NCI-H2227 treated with DMSO at 0.1 percent for 48 hours (cell line): ENCODE measurements at places on chromosomes 4 and X.

DNA sequence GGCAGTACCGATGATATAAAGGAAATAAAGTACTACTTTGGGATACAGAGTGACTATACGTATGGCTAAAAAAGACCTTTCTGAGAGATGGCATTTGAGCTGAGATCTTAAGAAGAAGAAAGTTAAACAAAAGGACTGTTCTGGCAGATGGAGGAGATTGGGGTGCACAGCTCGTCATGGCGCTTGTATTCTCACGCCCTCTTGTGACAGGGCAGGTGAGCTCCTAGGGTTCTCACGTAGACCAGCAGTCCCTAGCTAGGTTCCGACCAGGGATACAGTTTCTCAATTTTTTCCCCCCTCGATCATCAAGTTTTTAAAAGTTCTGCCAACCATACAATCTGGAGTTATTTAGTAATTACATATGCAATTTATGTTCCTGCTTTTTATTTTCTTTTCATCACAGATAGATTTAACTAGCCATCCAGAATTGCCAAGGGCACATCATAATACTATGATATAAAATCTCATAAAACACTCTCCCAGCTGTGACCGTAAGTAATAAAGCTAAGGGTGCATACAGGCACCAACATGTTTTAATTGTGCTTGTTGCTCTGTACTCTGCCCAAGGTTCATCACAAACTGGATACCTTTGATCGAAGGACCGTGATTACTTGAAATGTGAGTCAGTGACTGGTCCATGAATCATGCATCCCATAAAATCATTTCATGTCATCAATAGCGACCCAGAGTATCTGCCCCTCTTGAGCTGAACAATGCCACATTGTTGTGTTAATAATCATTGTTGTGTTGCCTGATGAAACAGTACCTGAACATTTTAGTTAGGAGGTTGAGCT is 69.4 kb upstream of the ZNF518B start:
- no peak for DNase-seq

GRCh38 chr4:163736876-163737275 is 242.4 kb downstream of the TMA16 start:
- DNase-seq: no peak

GRCh38 chr4:89486042-89486441 is 178.4 kb upstream of the GPRIN3 start:
- DNase-seq: peak; percentile 13

DNA sequence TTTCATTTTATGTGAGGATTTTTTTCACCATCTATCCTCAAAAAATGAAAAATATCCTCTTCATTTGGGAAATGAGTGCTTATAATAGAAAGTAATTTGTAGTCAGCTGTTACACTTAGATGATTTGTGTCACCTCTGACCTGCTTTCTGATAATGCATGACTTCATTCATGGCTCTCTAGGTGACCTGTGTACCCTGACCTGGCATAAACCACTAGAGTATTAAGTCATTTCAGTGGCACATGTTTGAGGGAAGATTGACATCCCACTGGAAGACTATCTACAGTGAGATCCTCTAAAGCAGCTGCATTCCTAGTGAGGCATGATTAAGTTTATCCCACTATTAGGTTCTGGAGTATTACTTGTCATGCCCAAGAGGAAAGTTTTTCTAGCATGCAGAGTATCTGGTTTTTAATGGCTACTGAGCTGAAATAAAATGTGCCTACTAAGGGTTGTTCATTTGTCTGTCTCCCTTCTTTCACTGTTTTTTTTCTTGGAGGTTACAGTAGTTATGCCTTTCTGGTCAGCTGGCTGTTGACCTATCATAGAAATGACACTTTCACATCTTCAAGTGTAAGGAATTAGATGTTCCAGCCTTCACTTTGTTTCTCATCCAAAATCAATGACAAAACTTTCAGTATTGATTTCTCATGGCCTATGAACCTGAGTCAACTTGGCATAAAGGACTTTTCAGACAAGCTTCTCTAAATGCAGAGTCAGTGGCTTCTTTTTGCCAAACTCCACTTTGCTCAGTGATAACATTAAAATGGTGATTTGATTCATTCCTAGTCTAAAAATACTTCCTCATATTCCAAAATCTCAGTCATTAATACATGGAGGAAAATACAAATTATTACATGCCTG is 33.1 kb downstream of the TET2 start:
- DNase-seq: no peak

- no peak for DNase-seq
These were observed 9.8 kb downstream of the DGKQ start for GRCh38 chr4:963276-964225.

GRCh38 chr4:91620952-91621351 is 682.8 kb upstream of the GRID2 start:
- no peak for DNase-seq

DNA sequence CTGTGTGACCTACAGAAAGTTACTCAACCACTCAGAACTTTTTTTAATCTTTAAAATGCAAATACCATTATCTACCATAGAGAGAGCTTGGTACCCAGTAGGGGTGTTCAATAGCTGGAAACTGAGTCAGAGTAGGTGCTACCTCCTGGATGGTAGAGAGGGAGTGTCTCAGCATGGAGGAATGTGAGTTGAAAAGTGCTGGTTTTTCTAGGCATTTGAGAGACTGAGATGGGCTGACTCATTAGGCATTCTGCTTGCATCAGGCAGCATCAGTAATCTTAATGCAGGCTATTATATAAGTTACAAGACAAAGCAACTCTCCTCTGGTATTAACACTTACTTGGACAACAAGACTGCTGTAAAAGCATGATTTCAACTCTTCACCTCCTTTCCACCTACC is 70.9 kb upstream of the ARHGEF9 start:
- DNase-seq: no peak

DNA sequence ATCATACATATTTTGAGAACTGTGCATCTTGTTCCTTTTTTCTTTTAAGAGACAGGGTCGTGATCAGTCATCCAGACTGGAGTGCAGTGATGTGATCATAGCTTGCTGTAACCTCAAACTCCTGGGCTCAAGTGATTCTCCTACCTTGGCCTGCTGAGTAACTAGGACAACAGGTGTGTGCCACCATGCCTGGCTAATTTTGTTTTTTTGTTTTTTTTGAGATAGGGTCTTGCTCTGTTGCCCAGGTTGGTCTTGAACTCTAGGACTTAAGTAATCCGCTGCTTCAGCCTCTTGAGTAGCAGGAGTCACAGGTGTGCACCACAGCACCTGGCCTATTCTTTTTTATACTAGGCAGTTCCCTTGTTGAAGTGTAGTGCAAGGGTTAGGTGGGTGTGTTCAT is 24.6 kb downstream of the KDM6A start:
- DNase-seq: no peak

GRCh38 chr4:66911880-66912279 is 633.4 kb downstream of the CENPC start:
- DNase-seq: no peak

GRCh38 chr4:82561786-82562563 is at the start of gene TMEM150C:
Gene TMEM150C, minus strand, starts transcription at chr4:82561988. Its CDS starts 57,331 bp downstream, at chr4:82504657.
- DNase-seq: peak; percentile 28

- DNase-seq: no peak
These were observed 173.0 kb upstream of the CASK start for GRCh38 chrX:42096265-42096920.

DNA sequence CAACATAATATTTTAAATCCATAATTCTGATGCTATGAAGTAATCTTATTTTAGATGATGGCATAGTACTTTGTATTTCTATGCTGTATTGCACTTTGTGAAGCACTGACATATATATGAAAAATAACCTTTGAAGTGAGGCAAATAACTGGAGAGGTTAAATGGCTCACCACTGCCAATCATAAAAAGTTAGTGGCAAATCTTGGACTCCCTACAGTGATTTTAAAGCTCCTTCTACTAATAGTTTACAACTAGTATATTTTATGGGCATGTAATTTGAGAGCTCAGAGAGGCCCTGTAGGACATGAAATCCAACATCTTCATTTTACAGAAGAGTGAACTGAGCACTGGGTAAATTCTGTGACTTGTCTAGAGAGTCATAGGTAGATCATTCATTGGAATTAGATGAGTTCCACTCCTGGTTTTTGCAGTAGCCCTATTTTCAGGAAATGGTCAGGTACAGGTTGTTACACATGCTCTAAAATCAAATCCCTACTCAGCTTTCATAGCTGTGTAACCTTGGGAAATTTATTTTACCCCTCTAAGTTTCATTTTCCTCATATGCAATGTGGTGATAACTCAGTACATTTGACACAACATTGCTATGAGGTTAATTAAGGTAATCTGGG is 804 bp upstream of the GC start:
- DNase-seq: no peak

- DNase-seq: no peak
These were observed 47.9 kb downstream of the LEF1 start for GRCh38 chr4:108120789-108121188.

DNA sequence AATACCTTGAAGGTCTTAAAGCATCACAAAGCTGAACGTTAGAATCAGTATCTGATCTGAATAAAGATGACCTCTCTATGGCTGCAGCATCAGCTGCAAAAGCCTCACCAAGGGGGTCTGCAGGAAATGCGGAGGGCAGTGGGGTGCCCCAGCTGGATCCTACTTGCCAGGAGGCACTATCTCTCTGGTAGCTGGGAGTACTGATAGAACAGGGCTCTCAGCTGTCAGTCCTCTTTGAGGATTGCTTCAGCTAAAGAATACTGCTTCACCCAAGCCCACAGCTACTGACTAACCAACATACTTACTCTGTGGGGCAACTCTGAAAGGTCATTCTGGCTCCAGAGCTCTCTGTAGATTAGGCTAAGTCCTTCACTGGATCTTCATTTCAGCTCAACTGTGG is 112.5 kb upstream of the ZFP42 start:
- DNase-seq: no peak

GRCh38 chr4:104491481-104492182 is 3.1 kb downstream of the CXXC4 start:
- peak; percentile 55 for DNase-seq

GRCh38 chr4:44984083-44984482 is 257.7 kb upstream of the GNPDA2 start:
- DNase-seq: no peak

GRCh38 chrX:12974796-12975669 is at the start of gene TMSB4X:
Gene TMSB4X, plus strand, starts transcription at chrX:12975110.
- peak; percentile 95 for DNase-seq

GRCh38 chr4:187433141-187433540 is 562.4 kb upstream of the ZFP42 start:
- DNase-seq: no peak

- peak; percentile 74 for DNase-seq
These were observed 42.2 kb downstream of the SH2D1A start for GRCh38 chrX:124388562-124388961.

DNA sequence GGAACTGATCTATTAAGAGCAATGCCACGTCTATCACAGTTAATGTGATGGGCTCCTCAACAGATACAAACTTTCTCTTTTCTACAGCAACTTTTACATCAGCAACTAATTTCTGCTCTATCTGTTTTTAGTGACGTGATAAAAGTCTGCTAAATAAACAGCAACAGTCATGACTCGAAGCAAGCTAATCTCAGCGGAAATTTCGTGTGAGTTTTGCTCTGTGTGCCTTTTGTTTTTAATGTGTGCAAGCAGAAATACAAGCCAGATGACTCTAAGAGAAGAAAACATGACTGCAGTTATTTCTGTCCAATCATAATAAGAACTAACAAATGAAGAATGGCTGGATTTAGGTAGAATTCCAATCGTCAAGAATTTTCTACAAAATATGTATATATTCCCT is 214.3 kb downstream of the LDB2 start:
- DNase-seq: no peak

DNA sequence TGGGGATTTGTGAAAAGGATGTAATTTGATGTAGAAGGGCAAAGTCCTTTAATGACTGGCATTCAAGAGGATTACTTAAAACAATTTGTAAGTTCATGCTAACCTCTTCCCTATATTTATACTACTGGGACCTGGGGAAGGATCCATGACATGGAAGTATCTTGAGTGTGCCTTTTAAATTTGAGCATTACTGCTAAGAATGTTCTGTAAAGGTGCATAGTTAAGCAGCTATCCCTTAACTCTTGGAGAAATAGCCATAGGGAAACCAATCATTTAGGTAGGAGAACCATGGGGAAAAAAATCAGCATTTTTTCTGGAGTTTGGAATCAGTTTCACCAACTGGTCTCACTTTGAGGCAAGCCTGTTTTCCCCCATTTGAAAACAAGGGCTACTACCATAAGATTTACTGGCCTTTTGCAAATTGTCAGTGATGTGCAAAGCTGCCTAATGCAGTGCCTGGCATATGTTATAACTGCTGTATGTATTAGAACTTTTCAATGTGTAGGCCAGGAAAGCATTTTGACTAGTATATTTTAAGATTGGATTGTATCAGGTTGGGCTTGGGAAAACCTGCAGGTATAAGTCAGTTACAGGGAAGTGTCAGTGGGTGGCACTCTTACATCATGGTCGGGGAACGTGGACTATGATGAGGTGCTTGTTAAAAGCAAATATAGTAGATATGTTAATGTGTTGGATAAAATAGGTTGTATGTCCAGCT is 72.1 kb downstream of the PRSS12 start:
- DNase-seq: peak; percentile 33

GRCh38 chr4:78145622-78146021 is 88.5 kb downstream of the FRAS1 start:
- DNase-seq: no peak

GRCh38 chr4:146029147-146029546 is 90.5 kb upstream of the ZNF827 start:
- no peak for DNase-seq

DNA sequence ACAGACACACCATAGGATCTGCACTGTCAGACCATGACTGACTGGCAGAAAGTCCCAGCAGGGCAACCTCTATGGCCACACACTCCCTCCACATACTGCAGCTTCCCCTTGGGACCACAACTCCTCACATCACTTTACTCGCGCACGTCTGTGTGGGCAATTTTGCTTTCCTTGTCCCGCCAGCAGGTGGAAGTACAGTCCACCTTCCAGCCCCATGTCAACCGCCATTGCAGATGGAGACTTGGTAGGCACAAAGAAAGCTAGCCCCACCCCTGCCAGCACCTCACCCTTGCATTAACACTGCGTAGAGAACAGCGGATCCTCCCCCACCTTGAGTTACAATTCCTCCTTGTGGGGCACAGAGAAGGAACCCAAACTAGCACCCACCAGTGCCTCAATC is 74.4 kb upstream of the NAP1L2 start:
- DNase-seq: no peak

- no peak for DNase-seq
These were observed 590.0 kb downstream of the FSTL5 start for GRCh38 chr4:161573836-161574235.

- no peak for DNase-seq
These were observed 53.3 kb downstream of the MED28 start for GRCh38 chr4:17667653-17668201.

DNA sequence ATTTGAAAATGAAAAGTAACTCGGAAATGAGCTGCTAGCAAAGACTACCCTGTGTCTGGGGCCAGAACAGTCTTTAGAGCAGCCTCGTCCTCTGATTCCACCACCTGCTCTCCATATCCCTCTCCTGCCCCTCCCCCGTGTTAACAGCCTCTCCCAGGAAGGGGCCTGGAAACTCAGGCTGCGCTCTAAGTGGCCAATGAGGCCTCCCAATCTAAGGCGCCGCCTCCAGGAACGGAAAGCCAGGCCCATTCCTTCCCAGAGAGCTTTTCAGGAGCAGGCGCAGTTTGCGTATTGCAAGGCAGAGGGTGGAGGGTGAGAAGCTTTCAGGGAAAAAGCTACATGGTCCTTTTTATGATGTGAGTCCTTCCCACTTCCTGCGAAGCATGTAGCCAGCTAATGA is 31.2 kb downstream of the RS1 start:
- DNase-seq: no peak
